ENCODE measurements at places on chromosomes 7 and 10. TPM values are rescaled to one million over a fixed set of nuclear protein-coding genes. Genes with fewer than 3 reads are reported as not detected.

- peak; percentile 59 for DNase-seq
These were observed 175.5 kb downstream of the SUGCT start for GRCh38 chr7:40310258-40310657.

DNA sequence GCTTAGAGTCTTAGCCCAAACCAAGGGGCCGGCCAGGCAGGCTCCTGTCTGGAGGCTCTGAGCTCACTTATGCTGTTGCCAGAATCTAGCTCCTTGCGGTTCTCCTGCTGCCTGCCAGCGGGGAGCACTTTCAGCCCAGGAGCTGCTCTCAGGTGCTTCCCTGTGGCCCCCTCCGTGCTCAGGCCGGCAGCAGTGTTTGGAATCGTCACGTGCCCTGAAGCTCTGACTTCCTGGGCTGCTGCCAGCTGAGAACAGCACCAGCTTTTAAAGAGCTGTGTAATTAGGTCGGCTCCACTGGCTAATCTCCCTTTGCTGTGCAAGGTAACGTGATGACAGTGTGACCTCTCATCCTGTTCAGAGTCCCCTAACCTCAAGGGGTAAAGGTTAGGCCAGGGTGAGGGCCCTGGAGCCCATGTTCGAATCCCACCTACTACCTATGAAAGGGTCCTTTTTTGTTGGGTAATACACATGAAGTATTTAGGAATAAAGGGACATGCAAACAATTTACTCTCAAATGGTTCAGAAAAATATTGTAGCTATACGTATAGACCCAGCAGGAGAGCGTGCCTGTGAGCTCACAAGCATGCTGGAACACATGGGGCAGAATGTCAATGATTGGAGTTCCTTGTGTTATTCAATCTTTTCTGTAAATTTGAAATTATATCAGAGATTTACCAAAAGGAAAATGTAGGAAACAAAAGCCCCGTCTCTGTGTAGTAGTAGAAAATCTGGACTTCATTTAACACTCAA lies 16.6 kb downstream of the ZNF862 start:
- peak; percentile 82 for DNase-seq

DNA sequence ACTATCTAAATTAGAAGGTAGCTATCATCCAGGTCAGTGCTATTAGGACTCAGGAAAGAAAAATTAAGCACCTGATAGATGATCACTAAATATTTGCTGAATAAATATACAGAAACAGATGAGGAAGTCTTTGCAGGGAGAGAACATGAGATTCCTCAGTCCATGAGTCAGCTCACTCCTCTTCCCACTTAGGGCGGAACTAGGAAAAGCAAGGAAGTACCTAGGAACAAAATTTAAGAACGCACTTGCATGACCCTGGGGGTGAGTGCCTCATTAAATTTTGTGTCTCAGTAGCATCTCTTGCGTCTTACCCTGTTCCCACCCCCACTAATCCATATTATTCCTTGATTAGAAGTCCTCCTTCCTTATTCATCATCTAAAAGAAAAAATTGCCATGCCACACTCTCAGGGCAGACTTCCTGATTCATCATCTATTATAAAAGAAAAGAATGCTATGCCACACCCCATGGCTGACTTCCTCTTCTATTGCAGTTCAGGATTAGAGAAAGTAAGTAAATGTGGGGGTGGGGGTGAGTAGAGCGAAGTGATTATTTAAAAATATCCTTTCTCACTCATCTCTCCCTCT lies 208.8 kb downstream of the THSD7A start:
- no peak for DNase-seq

GRCh38 chr7:36277249-36277542 lies 112.5 kb upstream of the ANLN start:
- DNase-seq: peak; percentile 51

- peak; percentile 98 for DNase-seq
These were observed 12.7 kb upstream of the MACC1 start for GRCh38 chr7:20229646-20230500.

- DNase-seq: peak; percentile 55
These were observed 400.6 kb upstream of the IGFBP3 start for GRCh38 chr7:46321556-46322205.

DNA sequence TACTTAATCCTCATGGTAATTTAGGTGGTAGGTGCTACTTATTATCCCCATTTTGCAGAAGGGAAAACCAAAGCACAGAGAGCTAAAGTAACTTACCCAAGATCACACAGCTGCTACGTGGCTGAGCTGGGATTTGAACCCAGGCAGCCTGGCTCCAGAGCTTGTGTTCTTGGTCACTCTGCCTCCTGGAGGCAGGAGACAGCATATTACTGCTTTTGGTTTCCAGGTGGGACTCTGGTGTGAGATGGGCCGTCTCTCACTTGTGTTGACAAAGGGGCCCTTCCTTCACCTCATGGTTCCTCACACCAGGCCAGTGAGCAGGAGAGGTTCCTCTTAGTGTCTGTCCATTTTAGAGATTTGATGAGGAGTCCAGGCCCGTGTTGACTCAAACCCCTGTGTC lies 79.8 kb upstream of the PPIF start:
- no peak for DNase-seq

- DNase-seq: peak; percentile 9
These were observed 573.9 kb downstream of the TCERG1L start for GRCh38 chr10:130737621-130738020.

- peak; percentile 67 for DNase-seq
These were observed 480.1 kb downstream of the INHBA start for GRCh38 chr7:41222746-41223145.

GRCh38 chr10:24821986-24822385 lies 98.3 kb upstream of the ARHGAP21 start:
- peak; percentile 65 for DNase-seq

DNA sequence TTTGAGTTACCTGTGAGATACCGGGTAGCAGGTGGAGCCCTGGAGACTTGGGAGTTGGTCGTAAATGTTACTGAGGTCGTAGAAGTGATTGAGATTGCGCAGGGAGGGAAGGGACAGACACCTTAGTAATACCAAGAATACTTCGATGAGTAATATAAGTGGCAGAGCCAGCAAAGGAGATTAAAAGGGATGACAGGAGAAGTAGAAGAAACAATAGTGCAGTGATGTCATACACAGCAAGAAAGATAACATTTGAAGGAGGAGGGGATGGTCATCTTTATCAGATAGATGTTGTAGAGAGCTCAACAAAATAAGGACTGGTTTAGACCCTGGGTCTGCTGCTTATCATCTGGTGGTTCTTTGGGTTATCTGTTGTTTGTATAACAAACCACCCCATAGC lies 5.0 kb downstream of the BCCIP start:
- DNase-seq: no peak

DNA sequence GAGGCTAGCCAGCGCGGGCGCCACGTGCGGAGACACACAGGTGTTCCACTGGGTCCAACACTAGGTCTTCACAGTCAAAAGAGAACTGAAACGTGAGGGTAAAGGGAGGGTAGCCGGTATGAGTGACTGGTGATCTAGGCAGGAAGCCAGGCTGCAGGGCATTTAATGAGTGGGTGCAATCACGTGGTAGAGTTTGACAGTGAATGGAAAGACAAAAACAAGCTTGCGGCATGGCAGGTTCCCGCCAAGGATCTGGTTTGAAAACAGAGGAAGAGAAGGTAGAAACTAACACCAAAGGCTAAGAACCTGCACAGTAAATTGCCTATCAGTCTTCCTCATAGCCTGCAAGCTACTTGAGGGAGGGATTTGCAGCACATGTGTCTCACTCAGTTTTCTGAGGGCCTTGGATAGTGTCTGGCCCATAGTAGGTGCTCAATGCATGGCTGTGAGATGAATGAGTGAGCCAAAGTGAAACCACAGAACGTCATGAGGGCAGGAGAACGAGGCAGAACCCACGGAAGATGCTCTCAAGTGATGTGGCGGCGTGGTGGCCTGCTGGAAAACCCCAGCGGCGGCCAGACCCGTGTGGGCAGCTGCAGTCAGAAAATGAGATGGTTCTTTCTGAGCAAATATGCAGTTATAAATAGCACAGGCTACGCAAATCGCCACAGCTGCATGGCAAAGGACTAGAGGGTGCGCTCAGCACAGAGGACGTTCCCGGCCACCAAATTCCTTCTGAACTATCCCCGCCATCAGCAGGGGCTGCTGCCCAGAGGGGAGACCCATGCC lies 183.6 kb upstream of the NFE2L3 start:
- DNase-seq: peak; percentile 15

DNA sequence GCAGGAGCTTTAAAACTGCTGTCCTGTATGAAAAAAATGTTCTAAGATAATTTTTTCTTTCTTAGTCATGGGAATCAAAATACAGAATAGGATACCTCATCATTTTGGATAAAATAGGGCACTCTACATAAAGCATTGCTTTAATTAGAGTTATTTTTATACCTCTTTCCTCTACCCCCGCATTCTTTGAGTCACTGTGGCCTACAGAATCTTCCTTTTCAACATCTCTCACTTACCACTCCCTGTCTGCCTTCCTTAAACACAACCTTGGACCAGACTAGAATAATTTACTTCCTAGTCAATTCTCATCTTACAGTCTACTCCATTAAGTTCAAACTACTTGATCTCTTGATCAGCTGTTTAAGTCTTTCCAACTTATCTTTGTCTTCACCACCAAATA lies 462.3 kb downstream of the PHTF2 start:
- peak; percentile 12 for DNase-seq

- no peak for DNase-seq
These were observed 156.7 kb downstream of the PRKG1 start for GRCh38 chr10:51230887-51231585.

The SLC39A12 gene
- total RNA-seq: not detected

The CDHR3 gene
- 0.52 TPM for total RNA-seq

The LRRN3 gene
- total RNA-seq: 5.9 TPM

The SHOC2 gene
- 23.2 TPM for total RNA-seq

The CLDN3 gene
- not detected for total RNA-seq
